Naive thymus-derived CD4-positive, alpha-beta T cell (primary cell): ENCODE measurements at places on chromosomes 6 and 20. TPM values are rescaled to one million over a fixed set of nuclear protein-coding genes. Genes with fewer than 3 reads are reported as not detected.
A peak's percentile ranks its signal among the peaks of the same experiment; 100 is the strongest.

Gene LY6G6D
- total RNA-seq: not detected

Gene NHSL1
- 1.2 TPM for total RNA-seq

Gene PDE7B
- total RNA-seq: 15.5 and 18.7 TPM in 2 replicates

Gene HELZ2
- 93.9 and 102 TPM in 2 replicates for total RNA-seq

Gene KCNK5
- total RNA-seq: 0.24 TPM

GRCh38 chr6:43952746-43953145 lies 174.5 kb downstream of the MRPL14 start:
- no peak for DNase-seq
- no peak overlapping the region for H3K4me3 ChIP-seq
- no peaks in the 10 kb centered on the region for H3K27me3 ChIP-seq
- H3K27ac ChIP-seq: no peak overlapping the region
- no peaks in the 10 kb centered on the region for H3K4me1 ChIP-seq
- no peaks in the 10 kb centered on the region for H3K36me3 ChIP-seq

GRCh38 chr20:50323209-50323608 lies 132.6 kb downstream of the CEBPB start:
- H3K4me1 ChIP-seq: no peaks in the 10 kb centered on the region
- H3K27ac ChIP-seq: no peak overlapping the region
- DNase-seq: no peak

- peaks cover 62% of the 10 kb centered on the region for H3K4me1 ChIP-seq
- H3K27ac ChIP-seq: peak overlapping the region; percentile 84
- no peak for DNase-seq
These were observed 99.8 kb downstream of the HIVEP2 start for GRCh38 chr6:142845143-142845571.

- no peak overlapping the region for H3K27ac ChIP-seq
- H3K4me1 ChIP-seq: no peaks in the 10 kb centered on the region
- H3K36me3 ChIP-seq: no peaks in the 10 kb centered on the region
These were observed 9.2 kb downstream of the ZHX3 start for GRCh38 chr20:41308290-41308711.

DNA sequence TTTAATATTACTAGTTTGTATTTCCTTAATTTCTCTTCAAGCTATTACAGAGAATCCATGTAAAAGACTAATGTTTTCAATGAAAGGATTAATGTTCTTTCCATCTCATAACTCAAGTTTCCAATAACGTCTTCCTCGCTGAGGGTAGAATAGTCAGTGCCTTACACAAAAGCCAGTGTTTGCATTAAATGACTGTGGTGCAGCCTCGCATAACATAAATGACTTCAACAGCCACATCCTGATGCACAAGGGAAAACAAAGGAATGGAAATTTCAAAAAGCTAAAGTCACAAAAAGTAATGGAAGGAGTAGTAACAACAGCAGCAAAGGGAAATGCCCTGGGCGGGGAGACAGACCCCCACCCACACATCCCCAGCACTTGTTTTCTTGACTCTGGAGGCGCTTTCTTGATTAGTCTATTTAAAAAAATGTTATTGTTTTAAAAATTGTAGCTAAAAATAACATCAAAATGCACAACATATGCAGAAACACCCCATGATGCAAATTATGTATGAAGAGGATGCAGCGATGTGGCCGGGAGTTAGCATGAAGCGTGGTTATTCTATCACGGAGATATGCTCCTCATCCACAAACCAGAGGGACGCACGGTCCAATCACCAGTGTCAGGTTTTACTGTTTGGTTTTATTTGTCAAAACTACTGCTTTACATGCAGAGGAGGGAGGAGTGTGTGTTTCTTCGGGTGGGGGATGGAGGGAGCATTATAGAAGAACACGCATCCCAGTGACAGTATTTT lies 228.6 kb downstream of the GMPR start:
- no peaks in the 10 kb centered on the region for H3K36me3 ChIP-seq
- no peaks in the 10 kb centered on the region for H3K4me1 ChIP-seq
- no peak for DNase-seq
- no peaks in the 10 kb centered on the region for H3K27me3 ChIP-seq
- H3K4me3 ChIP-seq: no peak overlapping the region

GRCh38 chr20:10953437-10953836 lies 279.6 kb upstream of the JAG1 start:
- H3K27me3 ChIP-seq: no peaks in the 10 kb centered on the region
- no peaks in the 10 kb centered on the region for H3K36me3 ChIP-seq
- no peak overlapping the region for H3K27ac ChIP-seq
- no peak for DNase-seq

DNA sequence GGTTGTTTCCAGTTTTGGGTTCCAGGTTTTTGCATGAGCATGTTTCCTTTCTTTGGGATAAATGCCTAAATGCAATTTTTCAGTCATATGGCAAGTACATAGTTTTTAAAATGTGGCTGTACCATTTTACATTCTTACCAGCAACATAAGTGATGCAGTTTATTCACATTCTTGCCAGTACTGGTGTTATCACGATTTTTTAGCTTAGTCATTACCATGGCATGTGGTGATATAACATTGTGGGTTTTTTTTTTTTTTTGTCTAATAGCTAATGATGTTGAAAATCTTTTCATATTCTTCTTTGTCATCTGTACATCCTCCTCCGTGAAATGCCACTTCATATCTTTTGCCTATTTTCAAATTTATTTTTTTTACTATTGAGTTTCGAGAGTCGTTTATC lies 2.9 kb upstream of the TDRD6 start:
- H3K27ac ChIP-seq: no peak overlapping the region
- peaks cover 5% of the 10 kb centered on the region for H3K27me3 ChIP-seq
- no peaks in the 10 kb centered on the region for H3K36me3 ChIP-seq
- H3K4me3 ChIP-seq: no peak overlapping the region
- H3K4me1 ChIP-seq: no peaks in the 10 kb centered on the region

- H3K36me3 ChIP-seq: no peaks in the 10 kb centered on the region
- H3K27me3 ChIP-seq: no peaks in the 10 kb centered on the region
- H3K4me3 ChIP-seq: no peak overlapping the region
- no peak for DNase-seq
- H3K27ac ChIP-seq: no peak overlapping the region
- H3K4me1 ChIP-seq: peaks cover 8% of the 10 kb centered on the region
These were observed 124.5 kb downstream of the THEMIS start for GRCh38 chr6:127776320-127776719.

- peaks cover 8% of the 10 kb centered on the region for H3K36me3 ChIP-seq
- H3K27ac ChIP-seq: peak overlapping the region; percentile 97
- peak overlapping the region; percentile 96 for H3K4me3 ChIP-seq
- H3K27me3 ChIP-seq: no peaks in the 10 kb centered on the region
- DNase-seq: no peak
These were observed 425 bp downstream of the HBS1L start for GRCh38 chr6:135054226-135054568.

GRCh38 chr6:116059713-116060571 lies 749 bp downstream of the FRK start:
- H3K27me3 ChIP-seq: no peaks in the 10 kb centered on the region
- no peak overlapping the region for H3K27ac ChIP-seq
- no peaks in the 10 kb centered on the region for H3K4me1 ChIP-seq
- H3K36me3 ChIP-seq: no peaks in the 10 kb centered on the region
